Fibroblast of skin of scalp (primary cell): ENCODE measurements at places on chromosomes 7 and 10.

- peak; percentile 46 for DNase-seq
Observed at GRCh38 chr10:117499248-117500105, 43.1 kb upstream of the EMX2 start.

DNA sequence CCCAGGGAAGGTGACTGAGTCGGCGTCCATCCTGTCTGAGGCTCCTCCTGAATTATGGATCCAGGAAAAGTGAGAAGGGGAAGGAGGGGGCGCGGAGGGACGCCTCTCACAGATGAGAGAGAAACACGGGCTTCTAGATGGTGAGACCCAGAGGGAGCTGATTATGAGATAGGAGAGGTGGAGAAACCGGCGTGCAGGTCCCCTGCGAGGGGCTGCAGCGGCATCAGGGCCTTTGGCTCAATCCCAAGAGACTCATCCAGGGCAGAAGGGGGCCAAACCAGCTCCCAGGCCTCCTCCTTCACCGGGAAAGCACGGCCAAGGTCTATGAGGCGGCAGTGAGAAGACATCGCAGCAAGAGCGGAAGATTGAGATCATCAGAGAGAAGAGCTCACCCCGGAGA, 70.8 kb downstream of the TCERG1L start:
- no peak for DNase-seq

GRCh38 chr7:13262929-13263530, 575.6 kb downstream of the ARL4A start:
- DNase-seq, result peak; percentile 43

GRCh38 chr7:28686418-28686800, 271.7 kb downstream of the TRIL start:
- DNase-seq, result peak; percentile 77

DNA sequence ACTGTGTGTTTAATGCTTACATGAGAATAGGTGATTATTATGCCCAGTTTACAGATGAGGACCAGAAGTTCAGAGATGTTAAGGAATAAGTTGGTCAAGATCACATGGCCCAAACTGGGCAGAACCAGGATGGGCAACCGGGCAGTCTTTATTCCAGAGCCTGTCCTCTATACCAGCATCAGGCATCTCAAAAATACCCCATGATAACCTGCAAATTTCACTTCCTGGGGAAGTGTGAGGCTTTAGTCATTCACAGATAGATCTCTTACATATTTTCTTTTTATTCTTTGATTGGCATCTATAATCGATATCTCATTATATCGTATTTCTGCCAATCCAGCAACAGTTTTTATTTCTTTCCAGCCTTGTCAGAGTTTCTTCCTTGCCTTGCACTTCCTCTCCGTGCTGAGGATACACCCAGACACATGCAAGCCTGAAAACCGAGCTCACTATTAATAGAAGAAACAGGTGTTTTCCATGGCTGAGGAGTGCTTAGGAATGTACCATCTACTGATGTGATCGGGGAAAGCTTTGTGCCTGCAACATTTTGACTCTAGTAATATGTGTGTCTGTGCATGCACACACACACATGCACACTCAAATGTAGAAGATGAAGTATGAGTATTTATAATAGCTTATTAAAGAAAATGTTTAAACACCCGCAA, 82.4 kb downstream of the CREM start:
- no peak for DNase-seq

GRCh38 chr10:47116445-47116844, 183.6 kb upstream of the GDF10 start:
- peak; percentile 31 for DNase-seq

- no peak for DNase-seq
Observed at GRCh38 chr7:45064047-45064725, 24.6 kb downstream of the NACAD start.

- DNase-seq, result no peak
Observed at GRCh38 chr10:122541541-122542002, 19.0 kb upstream of the DMBT1 start.

GRCh38 chr10:96921655-96922054, 89.6 kb downstream of the LCOR start:
- no peak for DNase-seq

- DNase-seq, result no peak
Observed at GRCh38 chr10:34408381-34408780, 406.7 kb downstream of the PARD3 start.

- no peak for DNase-seq
Observed at GRCh38 chr10:106914016-106914415, 250.5 kb downstream of the SORCS1 start.

- no peak for DNase-seq
Observed at GRCh38 chr10:34826221-34826620, 11.1 kb upstream of the PARD3 start.

DNA sequence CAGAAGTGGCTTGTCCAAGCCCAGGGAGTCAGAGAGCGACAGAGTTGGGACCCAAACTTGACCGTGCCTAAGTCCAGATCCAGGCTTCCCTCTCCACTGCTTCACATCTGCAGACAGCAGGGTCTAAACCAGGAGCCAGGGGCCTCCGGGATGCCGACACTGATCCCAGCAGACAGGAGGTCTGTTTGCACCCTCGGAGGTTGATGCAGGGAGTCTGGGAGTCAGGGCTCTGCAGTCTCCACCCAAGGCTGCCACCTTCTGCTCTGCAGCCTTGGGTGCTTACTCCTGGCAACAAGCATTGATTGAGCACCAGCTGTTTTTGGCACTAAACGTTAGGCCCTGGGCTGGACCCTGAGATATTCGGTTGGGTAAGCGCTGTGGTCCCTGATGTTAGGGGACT, 21.0 kb downstream of the ELFN1 start:
- no peak for DNase-seq

DNA sequence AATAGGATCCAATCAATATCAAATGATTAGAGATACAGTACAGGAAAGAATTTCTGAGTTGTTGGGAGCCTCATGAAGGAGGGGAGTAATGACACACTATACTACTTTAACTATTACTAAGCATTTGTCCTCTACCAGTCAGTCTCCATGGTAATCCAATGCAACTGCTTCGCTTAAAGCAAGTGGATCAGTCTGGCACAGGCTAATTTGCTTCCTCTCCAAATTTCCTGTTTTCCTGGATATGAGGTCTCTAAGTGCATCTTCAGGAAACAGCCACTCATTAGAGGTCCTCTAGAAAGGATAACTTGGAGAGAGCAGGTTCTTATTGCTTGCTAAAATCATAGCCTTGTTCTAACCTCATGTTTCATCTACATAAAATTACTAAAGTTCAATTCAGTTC, 8.4 kb upstream of the SEPTIN7 start:
- no peak for DNase-seq

DNA sequence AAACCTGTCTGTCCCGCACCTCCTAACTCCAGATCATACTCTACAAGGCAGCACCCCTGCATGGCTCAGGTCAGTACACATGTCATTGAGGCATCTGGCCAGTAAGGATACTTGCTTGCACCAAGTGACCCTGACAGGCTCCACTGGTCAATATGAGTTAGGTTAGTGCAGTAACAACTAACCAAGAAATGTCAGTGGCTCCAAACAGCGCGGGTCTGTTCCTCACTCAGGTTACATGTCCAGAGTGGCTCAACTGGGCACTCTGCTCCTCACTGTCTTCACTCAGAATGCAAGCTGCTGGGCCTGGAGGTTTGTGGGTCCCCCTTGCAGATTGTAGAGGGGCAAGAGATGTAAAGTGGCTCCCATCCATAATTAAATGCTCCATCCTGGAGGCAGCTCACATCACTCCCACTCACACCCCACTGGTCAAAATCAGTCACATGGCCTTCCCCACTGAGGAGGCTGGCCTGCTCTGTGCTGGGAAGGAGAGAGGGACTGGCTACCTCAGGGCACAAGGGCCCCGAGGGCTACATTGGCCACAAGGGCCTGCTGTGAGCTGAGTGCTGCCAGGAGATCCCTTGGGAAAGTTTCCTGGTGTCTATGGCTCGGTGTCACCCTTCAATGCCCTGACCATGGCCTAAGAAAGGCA, 109.1 kb upstream of the GDF10 start:
- no peak for DNase-seq

DNA sequence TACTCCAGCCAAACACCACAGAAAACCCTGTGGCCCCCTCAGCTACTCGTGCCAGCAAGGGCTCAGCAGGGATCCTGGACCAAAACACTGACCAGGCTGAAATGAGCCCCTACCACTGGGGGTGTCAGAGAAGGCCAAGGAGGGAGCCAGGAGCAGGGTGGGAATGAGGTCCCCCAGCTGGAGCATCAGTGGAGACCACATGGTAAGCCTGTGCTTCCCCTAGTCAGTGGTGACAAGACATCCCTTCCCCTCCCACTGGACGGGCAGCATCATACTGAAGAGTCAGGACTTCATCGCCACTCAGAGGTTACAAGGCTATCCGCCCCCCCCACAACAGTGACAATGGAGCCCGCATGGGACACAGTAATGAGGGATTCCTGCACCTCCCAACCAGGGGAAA, 99.6 kb downstream of the LHPP start:
- DNase-seq, result no peak

GRCh38 chr7:38660427-38661099, 29.4 kb upstream of the AMPH start:
- DNase-seq, result peak; percentile 67

GRCh38 chr10:87546210-87546609, 41.5 kb downstream of the MINPP1 start:
- DNase-seq, result no peak

DNA sequence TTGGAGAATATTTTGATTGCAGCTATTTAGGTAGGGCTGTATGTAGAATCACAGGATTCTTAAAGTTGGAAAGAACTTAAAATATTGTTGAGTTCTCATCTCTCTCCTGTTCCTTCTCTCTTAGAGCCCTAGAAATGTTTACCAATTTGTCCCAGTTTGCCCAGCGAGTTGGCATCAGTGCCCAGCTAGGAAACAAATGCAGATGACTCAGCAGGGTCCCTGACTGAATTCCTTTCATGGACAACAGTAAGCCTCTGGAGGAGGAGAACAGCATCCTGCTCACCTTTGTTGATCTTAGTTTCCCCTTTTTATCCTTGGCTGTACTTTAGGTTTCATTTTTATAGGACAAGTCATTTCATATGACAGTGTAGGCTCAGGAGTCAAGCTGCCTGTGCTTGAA, 89.3 kb downstream of the SEC23IP start:
- DNase-seq, result no peak

DNA sequence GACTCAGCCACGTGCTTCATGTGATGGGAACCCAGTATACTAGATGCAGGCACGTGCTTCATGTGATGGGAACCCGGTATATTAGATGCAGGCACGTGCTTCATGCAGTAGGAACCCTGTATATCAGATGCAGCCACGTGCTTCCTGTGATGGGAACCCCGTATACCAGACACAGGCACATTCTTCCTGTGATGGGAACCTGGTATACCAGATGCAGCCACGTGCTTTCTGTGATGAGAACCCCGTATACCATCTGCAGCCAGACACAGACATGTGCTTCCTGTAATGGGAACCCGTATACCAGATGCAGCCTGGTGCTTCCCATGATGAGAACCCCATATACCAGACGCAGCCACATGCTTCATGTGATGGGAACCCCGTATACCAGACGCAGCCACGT, 44.0 kb downstream of the MGMT start:
- no peak for DNase-seq

DNA sequence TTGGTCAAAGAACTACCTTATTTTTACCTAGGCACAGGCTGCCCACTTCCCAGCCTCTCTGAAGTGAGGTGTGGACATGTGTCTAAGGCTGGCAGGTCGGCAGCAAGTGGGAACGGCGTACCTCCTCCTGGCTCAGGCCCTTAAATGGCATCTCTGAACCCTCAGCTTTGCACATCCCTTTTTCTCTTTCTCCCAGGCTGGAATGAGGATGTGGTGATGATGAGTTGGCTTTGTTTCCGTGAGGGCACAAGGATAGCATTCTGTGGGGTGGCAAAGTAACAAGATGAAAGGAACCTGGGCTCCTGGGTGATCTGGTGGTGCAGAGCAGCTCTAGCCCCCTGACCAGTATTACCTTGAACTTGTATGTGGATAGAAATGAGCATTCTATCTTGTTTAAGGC, 196.8 kb downstream of the REEP3 start:
- DNase-seq, result peak; percentile 51

DNA sequence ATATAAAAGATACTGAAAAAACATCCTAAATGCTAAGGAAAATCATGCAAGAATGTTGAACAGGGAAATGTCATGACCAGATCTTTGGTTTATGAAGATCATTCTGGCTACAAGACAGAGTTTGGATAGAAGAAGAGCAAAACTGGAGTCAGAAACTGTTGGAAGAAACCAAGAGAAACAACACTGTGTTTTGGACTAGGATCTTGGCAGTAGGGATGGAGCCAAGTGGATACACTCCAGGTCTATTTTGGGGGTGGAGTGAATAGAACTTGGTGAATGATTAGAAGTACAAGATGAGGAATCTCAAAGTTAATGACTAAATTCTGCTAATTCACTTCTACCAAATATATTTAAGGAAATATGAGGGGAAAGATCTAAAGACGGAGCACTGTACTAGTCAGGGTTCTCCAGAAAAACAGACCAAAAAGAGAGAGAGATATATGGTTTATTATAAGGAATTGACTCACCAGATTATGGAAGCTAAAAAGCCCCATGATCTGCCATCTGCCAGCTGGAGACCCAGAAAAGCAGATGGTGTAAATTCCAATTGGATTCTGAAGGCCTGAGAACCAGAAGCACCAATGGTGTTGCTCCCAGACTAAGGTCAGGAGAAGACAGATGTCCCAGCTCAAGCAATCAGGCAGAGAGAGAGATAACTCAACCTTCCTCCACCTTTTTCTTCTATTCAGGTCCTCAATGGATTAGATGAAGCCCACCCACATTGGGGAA, 254.9 kb downstream of the TRIL start:
- no peak for DNase-seq

- no peak for DNase-seq
Observed at GRCh38 chr10:78808286-78808685, 260.5 kb upstream of the ZMIZ1 start.

GRCh38 chr7:11620406-11621253, 211.4 kb downstream of the THSD7A start:
- no peak for DNase-seq

DNA sequence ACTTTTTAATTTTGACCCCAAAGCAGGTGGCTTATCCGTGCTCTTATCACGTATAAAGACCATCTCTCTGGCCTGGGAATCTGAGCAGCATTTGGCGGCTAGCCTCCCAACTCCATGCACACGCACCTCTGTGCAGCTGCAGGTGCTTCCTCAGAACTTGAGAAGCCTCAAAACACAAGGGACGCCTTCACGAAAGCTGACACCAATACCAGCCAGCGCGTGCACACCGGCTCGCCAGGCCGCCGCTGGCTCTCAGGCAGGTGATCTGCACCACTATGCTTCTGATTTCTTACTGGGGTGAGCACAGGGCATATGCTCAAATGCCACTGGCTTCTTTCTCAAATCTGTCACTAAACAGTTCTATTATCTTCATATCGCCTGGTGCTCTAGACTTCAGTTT, 145.0 kb downstream of the PARD3 start:
- no peak for DNase-seq

GRCh38 chr10:66552331-66552730, 373.5 kb upstream of the LRRTM3 start:
- no peak for DNase-seq

DNA sequence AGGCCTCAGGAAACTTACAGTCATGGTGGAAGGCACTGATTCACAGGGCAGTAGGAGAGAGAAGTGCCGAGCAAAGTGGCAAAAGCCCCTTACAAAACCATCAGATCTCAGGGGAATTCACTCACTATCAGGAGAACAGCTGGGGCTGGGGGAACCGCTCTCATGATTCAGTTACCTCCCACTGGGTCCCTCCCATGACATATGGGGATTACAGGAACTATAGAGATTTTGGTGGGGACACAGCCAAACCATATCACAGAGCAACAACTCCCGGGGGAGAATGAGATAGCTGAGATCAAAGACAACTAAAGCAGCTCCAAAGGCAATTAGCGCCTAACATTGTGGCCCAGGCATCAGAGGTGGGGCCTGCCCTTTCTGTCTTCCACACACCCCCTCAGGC, 85.4 kb upstream of the VOPP1 start:
- DNase-seq, result no peak
